ENCODE measurements at places on chromosomes 5 and 9.

- DNase-seq: no peak
Measured at GRCh38 chr9:12416716-12417115, 276.5 kb upstream of the TYRP1 start.

- DNase-seq: peak; percentile 64
Measured at GRCh38 chr5:139138809-139139208, 59.4 kb downstream of the SIL1 start.

DNA sequence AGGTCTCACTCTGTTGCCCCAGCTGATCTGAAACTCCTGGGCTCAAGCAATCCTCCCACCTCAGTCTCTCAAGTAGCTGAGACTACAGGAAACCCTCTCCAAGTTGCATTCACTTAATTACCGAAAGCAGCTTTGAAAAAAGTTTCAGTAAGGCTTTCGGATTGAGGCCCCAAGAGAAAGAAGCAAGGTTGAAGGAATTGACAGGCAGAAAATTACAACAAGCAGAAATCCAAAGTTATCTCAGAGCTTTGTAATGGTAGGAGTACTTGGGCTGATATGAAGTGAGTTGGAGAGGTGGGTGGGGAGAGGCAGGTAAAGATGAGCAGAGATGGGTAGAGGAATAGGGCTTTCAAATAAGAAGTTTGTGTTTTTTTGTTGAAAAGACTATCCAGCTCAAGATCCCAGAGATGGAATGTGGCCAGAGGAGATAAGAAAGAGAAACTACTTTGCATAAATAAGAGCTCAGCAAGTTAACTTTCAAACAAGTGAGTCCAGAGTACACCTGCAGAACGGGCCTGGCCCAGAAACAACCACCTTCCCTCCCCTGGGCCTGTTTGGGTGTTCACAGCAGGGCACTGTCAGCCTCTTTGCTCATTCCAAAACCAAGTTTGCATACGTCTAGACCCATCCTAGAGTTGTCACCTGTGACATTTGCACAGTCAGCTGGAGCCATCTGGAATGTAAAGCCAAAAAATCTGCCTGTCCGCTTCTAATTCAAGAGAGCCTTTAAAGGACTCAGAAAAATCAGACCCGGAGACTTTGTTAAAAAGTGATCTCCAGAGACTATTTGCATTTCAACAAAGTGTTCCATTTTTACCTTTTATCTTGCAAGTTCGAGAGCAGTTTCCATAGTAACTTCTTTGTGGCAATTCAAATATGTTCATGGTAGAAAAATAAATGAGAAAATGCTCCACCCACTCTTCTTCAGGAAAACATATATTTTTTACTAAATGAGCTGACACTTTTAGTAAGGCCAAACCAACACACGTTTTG, 2.2 kb upstream of the CLINT1 start:
- no peak for DNase-seq

DNA sequence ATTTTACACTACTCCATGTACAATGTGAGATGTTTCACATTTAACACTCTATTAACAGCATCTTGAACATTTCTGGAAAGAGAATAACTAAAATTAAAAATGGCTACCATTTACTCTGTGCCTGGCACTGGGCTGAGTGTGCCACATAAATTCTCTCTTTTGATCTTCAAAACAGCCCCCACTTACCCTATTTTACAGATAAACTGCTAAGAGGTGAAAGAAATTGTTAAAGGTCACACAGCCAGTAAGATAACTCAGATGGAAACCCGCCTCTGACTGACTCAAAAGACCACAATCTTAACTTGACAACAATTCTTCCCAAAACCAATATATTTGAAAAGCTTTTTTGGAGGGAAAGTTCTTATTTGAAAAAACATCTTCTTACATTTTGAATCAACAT, 97.3 kb downstream of the MAPKAP1 start:
- no peak for DNase-seq

- peak; percentile 56 for DNase-seq
Measured at GRCh38 chr9:92561374-92562330, 25.9 kb upstream of the ECM2 start.

Measured in A172 (cell line).